ENCODE measurements at places on chromosomes 16 and 17.
A peak's percentile ranks its signal among the peaks of the same experiment; 100 is the strongest.

- DNase-seq = no peak
Observed at GRCh38 chr17:12365805-12366204, 299.9 kb upstream of the MYOCD start.

DNA sequence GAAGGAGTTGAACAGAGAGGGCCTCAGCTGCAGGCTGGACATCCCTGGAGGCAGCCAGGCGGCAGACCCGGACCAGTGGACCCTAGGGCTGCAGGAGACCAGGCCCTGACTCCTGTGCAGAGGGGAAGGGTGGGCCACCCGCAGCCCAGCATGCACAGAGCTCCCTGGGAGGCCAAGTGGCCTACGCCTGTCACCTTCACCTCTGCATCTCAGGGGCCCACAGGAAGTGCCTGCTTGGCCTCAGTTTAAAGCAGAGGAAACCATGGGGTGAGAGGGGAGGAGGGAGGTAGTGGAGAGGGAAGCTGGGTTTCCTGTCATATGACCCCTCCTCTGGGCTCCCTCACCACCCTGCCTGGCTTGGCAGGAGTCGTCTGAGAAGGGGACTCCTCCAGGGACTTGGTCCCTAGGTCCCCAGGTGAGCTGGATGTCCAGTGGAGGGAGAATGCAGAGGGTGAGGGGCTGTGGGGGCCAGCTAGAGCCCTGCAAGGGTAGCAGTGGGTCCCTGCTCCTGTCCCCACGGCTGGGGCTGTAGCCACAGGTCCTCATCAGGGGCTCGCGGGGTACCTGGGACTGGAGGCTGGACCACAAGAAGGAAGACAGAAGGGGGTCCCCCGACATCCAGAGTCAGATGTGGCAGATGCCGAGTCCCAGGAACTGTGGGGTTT lies at the start of gene TMC8:
Gene TMC8 (plus strand): TSS at position 335 of the 665 bp plus-strand sequence. CDS start 818 bp downstream, outside the sequence.
- DNase-seq = no peak

GRCh38 chr17:6456914-6457687 lies 12.8 kb downstream of the PIMREG start:
- peak; percentile 61 for DNase-seq

DNA sequence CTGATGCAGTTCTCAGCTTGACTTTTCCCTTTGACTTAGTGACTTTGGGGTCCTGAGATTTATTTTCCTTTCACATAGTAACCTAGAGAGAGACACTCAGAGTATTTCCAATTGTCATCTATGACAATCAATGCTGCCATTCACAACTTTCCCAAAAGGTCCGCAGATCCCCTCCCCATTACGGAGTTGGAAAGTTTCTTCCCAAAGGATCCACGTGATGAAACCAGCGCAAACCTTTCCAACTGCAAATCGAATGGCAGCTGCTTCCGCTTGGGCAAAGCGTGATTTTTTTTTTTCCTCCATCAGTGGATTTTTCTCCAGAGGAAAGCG lies 538 bp upstream of the FCSK start:
- no peak for DNase-seq

DNA sequence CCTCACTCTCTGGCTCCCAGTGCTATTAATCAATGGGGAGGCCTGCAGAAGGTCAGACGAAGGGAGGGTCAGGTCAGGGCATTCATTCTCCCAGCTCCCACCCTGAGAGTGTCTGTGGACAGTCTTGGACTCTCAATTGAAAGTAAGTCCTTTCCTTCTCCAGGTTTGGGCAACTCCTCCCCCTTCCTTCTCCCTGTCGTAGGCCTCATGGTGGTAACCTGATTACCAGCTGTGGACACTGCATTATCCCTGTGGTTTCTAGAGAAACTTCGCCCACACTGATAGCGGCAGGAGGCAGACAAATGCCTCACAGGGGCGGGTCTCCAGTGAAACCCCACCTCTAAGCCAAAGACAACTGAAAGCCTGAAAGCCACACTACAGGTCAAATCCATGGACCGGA lies 57.7 kb upstream of the SLC25A19 start:
- peak; percentile 22 for DNase-seq

GRCh38 chr16:22971346-22971924 lies 157.5 kb downstream of the HS3ST2 start:
- DNase-seq = no peak

GRCh38 chr16:31031276-31031675 lies 2.1 kb upstream of the STX4 start:
- peak; percentile 45 for DNase-seq

DNA sequence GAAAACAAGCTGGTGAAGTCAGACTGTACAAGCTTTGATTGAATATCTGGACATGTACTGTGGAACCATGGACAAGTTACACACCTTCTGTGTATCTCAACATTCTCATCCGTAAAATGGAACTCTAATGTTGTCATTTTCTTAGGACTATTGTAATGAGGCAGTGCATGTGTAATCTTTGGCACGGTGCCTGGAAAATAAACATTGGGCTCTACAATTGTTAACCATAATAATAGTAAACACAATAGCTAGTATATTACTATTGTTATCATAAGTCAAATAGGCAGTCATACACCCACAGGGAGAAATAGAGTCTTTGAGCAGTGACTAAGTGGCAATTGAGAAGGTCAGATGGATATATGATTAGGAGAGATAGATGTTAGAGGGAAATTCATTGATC lies 39.8 kb upstream of the ANKFN1 start:
- DNase-seq = no peak

DNA sequence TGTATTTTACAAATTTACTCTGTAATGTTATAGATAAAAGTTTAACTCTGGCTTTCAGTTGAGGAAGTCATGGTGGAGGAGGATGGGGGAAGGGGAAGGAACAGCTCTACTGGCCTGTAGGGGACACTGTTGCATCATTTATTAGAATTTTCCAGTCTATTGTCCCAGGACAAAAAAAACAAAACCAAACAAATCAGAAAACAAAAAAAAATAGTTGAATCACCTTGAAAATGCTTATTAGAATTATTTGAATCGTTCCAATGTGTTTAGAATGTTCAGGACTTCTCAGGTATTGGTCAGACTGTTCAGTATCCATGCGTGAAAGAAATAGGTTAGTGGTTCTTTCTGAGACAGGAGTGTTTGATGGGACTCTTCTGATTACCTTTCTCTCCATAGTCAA lies 242.0 kb downstream of the FTO start:
- DNase-seq = peak; percentile 67

DNA sequence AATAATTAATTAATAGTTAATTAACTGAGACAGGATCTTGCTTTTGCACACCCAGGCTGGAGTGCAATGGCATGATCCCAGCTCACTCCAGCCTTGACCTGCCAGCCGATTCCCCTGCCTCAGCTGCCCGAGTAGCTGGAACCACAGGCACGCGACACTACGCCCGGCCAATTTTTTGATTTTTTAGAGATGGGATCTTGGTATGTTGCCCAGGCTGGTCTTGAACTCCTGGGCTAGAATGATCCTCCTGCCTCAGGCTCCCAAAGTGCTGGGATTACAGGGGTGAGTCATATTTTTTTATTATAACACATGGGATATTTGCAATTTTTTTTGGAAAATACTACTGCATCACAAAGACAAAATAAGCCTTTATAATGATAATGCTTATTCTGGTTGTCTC lies 30.4 kb upstream of the BCAR1 start:
- no peak for DNase-seq

- DNase-seq = peak; percentile 18
Observed at GRCh38 chr17:66652840-66653507, 181.9 kb upstream of the CACNG5 start.

DNA sequence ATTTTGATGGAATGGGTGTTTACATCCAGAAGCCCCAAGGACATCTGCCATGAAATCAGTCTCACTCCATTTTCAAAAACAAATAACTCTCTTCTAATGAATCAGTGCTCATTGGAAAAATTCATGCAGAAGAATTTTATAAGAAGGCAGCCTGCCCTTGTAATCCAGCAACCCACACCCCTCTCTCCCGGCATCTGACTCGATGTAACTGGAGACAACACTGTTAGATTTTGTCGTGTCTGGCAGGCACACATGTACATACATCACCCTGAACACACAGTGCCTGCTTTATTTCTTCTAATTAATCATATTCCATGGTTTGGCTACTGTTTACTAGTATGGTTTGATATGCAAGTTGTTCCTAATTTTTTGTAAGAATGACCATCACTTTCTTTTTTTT lies 11.9 kb upstream of the PLD6 start:
- no peak for DNase-seq

GRCh38 chr17:65230040-65230439 lies 92.9 kb downstream of the RGS9 start:
- no peak for DNase-seq

DNA sequence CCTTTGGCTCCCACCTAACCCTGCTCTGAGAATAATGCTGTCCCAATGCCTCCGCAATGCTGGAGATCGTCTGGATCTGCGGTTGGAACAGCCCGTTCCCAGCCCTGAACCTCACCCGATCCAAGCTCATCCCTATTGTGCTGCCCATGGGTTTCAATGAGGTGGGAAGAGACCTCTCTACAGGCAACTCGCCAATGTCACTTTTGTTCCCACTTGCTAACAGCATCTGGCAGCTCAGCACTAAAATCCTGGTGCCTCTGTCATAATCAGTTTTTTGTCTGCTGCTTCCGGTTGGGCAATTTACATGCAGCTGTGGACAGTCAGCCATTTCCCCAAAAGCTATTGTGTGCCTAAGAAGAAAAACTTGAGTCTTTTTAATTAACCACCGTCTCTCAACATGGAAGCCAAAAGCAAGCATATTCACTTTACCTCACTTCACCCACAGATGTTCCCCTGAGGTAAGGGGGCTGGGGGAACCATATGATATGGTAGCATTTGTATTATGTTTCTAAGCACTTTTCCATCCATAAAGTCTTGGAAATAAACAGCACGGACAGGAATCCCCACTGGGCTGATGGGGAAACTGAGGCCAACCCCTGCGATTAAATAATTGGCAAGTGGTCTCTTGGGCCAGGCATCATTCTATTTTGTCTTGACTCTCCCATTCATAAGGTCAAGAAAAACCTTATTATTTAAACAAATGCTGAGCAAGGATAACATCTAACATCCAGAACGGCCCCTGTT lies 159.2 kb upstream of the CDH5 start:
- peak; percentile 75 for DNase-seq

- DNase-seq = peak; percentile 79
Observed at GRCh38 chr17:15262291-15263205, 2.6 kb downstream of the PMP22 start.

DNA sequence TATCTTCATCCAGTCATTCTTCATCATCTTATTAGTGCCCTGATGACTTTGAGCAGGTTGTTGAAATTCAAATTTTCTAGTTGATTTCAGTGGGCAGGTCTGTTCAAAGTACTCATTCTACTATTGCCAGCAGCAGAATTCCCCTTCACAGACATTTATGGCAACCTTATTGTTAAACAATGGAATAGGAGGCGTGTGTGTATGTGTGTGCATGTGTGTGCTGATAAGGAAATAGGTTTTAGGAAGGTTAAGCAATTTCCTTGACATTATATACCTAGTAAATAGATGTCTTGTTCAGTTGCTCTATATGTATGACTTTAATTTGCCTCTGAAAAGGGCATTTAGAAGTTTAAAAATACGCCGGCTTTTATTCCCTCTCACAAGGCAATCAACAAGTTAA lies 601.4 kb upstream of the CA10 start:
- no peak for DNase-seq

- no peak for DNase-seq
Observed at GRCh38 chr17:2551928-2552327, 40.2 kb upstream of the METTL16 start.

GRCh38 chr16:85420501-85421337 lies 192.4 kb upstream of the GSE1 start:
- DNase-seq = peak; percentile 33

- no peak for DNase-seq
Observed at GRCh38 chr17:77019893-77020379, 120.8 kb upstream of the SEC14L1 start.
